AG09319 (cell line): ENCODE measurements at places on chromosomes 13 and 19.

GRCh38 chr19:45304141-45304926 lies 18.3 kb downstream of the CKM start:
- no peak for DNase-seq

DNA sequence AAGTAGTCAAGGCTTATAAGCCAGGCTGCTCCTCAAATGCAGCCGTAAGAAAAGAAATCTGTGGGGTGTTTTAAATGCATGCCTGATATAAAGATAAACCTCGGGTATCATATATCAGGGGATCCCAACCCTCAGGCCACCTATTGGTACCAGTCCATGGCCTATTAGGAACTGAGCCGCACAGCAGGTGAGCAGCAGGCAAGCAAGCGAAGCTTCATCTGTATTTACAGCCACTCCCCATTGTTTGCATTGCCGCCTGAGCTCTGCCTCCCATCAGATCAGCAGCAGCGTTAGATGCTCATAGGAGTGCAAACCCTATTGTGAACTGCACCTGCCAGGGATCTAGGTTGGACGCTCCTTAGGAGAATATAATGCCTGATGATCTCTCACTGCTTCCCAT lies 233.5 kb upstream of the SERP2 start:
- no peak for DNase-seq

GRCh38 chr13:88068316-88068715 lies 397.1 kb downstream of the SLITRK5 start:
- DNase-seq: no peak

DNA sequence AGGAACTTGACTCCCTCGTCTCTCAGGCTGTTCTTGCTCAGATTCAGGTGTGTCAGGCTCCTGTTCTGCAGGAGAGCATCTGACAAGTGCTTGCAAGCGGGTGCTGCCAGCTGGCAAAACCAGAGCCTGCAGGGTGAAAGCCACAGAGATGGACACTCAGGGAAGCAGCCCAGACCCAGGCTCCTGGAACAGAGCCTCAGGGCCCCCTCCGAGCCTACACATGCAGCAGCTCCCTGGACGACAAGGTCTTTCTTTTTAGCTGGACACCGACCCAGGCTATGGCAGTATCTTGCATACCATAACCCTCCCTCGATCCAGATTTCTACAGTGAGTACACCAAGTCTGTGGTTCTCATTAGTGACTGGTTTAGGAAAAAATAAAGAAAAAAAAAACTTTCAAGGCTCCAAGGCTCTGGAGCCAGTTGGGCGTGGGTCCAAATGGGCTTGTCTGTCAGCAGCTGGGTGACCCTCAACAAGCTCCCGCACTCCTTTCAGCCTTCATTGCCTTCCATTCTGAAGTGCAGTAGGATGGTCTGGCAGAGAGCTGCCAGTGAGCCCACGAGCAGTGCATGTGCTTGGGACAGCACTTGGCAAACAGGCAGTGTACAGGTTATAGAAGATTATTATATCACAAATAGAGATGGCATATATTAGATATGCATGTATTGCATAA lies 29.9 kb downstream of the NLRP13 start:
- no peak for DNase-seq

- peak; percentile 69 for DNase-seq
Observed at GRCh38 chr19:3459089-3459881, 21.0 kb downstream of the SMIM24 start.

DNA sequence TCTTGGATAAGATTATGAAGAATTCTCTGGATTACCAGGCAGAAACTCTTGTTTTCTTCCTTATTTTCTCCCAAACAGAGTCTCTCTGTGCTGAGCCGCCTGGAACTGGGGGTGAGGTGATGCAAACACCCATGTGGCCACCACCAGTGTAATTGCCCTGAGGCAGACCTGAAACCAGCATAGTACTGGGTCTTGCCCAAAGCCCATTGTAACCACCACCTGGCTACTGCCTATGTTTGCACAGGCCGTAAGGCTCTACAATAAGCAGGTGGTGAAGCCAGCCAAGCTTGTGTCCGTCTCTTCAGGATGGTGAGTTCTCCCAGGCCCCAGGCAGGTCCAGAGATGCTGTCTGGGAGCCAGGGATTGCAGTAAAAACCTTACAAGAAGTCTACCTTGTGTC lies 18.9 kb upstream of the KBTBD7 start:
- DNase-seq: no peak

DNA sequence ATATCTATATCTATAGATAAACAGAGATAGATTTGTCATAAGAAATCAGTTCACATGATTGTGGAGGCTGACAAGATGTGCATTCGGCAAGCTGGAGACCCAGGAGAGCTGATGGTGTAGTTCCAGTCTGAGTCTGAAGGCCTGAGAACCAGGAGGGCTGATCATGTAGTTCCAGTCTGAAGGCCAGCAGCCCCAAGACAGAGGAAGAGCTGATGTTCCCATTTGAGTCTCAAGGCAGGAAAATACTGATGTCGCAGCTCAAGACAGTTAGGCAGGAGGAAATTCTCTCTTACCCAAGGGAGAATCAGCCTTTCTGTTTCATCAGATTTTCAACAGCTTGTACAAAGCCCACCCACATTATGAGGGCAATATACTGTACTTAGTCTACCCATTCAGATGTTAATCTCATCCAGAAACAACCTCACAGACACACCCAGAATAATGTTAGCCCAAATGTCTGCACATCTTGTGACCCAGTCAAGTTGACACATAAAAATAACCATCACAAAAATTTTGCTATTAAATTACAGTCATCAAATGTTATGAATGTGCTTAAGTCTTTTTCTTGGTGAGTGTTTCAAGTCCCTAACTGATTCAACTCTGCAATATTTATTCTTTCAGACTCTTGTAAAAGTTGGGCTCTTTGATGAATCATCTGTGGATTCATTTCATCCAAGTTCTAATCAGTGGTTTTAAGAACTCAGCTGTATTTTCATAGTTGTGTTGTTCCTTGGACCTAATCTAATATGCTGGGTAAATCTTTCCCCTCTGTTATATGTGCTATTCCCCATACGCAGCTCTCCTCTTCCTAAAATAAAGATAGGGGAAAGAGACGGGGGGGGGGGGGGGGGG lies 22.7 kb upstream of the LRCH1 start:
- DNase-seq: peak; percentile 24

- DNase-seq: no peak
Observed at GRCh38 chr19:17406046-17406886, 836 bp upstream of the BST2 start.

DNA sequence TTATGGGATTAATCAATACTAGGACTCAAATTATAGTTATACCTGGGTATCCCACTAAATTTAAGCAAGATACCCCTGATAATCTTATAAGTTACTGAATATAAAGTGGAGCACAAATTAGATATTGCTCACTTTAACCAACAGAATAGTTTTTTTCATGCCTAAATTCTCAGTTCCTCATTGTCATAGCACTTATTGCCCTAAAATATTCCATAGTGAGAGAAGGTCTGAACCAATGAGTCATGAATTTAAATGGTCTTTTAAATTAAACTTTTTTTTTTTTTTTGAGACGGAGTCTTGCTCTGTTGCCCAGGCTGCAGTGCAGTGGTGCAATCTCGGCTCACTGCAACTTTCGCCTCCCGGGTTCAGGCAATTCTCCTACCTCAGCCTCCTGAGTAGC lies 42.4 kb downstream of the ZNF136 start:
- DNase-seq: no peak

DNA sequence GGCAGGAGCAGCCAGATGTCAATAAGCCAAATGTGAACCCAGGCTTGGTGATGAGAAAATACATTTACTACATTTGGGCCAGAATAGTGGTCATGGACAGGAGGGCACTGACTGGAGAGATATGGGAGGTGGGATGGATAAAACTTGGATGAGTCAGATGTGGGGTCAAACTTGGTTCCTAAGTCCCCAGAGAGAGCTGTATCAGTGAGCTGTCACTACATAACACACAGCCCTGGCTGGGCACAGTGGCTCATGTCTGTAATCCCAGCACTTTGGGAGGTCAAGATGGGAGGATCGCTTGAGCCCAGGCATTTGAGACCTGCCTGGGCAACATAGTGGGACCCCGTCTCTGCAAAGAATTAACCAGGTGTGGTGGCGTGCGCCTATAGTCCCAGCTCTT lies 51.6 kb upstream of the EHD2 start:
- DNase-seq: no peak

GRCh38 chr13:80881942-80882445 lies 541.1 kb upstream of the SPRY2 start:
- no peak for DNase-seq

GRCh38 chr19:45050036-45050435 lies 11.2 kb downstream of the CLASRP start:
- no peak for DNase-seq

GRCh38 chr19:12801466-12802266 lies at the start of the genes PRDX2 and THSD8:
Gene PRDX2, minus strand, starts transcription at chr19:12801800. Its CDS starts 539 bp downstream, at chr19:12801261.
Gene THSD8, plus strand, starts transcription at chr19:12802069. Its CDS starts 3 bp downstream, at chr19:12802072.
- no peak for DNase-seq

GRCh38 chr13:111339366-111340143 lies 19.1 kb downstream of the TEX29 start:
- no peak for DNase-seq

- DNase-seq: no peak
Observed at GRCh38 chr13:91189506-91189905, 158.0 kb upstream of the MIR17HG start.

GRCh38 chr13:79803989-79804388 lies 323.0 kb downstream of the NDFIP2 start:
- DNase-seq: no peak

DNA sequence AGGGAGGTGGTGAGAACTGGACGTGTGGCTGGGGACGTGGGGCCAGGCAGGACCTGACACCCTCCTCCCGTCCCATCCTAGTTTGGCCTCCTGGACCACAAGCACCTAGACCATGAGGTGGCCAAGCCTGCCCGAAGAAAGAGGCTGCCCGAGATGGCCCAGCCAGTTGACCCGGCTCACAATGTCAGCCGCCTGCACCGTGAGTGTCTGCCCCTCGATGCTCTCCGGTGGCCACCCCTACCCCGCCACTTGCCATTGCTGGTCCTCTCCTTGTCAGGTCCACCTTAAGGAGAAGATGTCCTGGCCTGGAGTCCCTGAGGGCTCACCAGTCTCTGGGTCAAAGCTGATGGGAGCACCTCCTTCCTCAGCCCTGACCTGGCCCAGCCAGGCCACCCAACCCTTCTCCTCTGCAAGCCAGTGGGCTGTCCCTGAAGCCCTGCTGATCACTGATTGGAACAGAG lies 2.2 kb downstream of the ANGPTL4 start:
- DNase-seq: no peak

- DNase-seq: no peak
Observed at GRCh38 chr13:111503376-111503775, 182.9 kb downstream of the TEX29 start.

DNA sequence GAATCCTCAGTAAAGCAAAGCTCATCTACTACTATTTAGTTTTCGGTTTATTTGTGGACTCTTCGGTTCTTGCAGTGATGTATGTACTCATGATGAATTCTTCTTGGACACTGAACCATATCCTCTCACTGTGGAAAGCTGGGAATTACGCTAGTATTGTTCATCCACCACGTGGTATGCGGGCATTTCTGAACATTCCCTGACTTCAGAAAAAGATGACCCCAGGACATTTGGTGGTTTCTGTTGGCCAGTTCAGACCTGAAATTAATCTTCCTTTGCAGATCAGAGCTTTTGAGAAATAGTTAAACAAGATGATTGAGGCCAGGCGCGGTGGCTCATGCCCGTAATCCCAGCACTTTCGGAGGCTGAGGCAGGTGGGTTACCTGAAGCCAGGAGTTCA lies 25.3 kb upstream of the FBN3 start:
- no peak for DNase-seq

- no peak for DNase-seq
Observed at GRCh38 chr13:33244907-33245287, 40.7 kb downstream of the STARD13 start.

GRCh38 chr19:48596237-48596636 lies 10.3 kb upstream of the SPACA4 start:
- DNase-seq: no peak

- DNase-seq: no peak
Observed at GRCh38 chr19:50670102-50670380, 20.8 kb downstream of the C19orf81 start.

- DNase-seq: no peak
Observed at GRCh38 chr19:49333811-49334288, 1.4 kb upstream of the CD37 start.

DNA sequence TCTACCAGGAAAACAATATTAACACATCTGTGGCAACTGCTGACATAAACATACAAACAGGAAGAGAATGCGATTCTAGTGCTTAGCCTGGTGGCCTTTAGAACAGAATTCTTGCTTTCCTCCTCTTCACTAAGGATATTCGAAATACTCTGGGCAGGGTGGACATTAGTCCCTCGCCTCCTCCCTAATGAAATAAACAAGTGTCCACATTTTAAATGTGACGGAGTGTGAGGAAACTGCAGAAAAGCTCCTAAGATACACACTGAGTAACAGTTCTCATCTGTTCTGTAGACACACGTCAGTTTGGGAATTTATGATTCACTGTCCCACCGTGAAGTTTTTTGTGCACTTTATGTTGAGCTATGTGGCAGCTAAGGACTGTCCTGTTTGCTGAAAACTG lies 639 bp downstream of the STARD13 start:
- DNase-seq: no peak

DNA sequence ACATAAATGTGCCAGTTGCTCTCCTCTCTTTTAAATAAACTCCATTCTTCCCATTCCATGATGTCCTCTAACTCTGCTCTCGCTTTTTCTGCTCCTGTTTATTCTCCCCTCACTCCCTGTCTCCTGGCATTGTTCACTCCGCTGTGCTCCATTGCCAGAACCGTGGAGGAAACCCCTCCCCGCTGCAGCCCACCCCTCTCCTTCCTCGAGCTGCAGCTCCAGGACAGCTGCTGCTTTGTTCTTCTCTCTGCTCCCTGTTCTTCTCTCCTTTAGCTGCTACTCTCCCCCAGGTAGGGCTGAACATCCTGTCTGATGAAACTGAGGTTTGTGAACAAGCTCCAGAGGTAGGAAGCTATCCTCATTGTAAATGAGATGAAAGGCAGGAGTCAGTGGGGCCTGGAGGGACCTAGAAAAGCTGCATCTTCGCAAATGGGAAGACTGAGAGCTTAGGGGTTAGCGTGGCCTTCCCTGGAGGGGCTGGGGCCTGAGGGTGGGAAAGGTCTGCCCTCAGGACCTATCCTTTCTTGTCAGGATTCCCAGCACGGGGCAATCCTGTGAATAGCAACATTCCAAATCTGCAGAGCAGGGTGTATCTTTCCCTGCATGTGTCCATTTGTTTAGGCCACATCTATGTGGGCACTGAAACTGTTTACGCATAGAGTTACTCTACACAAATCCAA lies 243.7 kb downstream of the DNAJC15 start:
- DNase-seq: no peak
